ENCODE measurements at places on chromosomes 12 and 14. TPM values are rescaled to one million over a fixed set of nuclear protein-coding genes. Genes with fewer than 3 reads are reported as not detected.

DNA sequence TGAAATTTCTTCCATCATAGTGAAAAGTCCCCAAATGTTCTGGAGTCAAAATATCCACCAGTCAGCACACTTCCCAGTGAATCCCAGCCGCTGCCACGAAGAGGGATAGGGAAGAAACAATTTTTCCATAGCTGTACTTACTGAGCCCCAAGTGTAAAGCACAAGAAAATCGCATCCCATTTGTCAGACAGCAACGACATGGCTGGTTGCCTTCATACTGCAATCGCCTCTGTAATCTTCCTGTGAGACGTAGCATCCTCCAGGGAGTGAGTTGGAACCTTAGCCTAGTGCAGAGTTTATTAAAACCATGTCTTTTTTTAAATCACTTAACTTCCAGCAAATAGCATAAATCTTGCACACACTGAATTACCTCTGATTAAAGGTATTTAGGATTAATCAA lies 56.8 kb downstream of the GNG2 start:
- DNase-seq = no peak

CD163L1 gene
- 1.3 TPM for polyA plus RNA-seq

OR10G2 gene
- polyA plus RNA-seq = not detected

DNA sequence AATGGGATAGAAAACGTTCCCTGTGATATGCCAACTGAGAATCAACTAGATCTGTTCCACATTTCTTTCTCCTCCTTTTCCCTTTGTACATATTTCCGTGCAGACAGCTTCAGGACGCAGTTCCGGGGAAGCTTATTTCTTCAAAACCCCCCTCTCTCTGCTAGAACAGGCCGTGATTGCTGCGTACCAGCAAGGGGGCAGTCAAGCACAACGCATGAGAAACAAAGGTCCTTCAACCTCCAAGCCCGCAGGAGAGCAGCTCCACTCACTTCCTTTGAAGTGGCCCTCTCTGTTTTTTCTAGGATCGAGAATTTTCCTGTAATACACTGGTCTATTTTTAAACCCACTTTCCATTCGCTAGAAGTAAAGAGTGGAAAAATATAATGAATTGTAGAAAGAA lies 80.8 kb downstream of the ZNF664 start:
- no peak for DNase-seq

DNA sequence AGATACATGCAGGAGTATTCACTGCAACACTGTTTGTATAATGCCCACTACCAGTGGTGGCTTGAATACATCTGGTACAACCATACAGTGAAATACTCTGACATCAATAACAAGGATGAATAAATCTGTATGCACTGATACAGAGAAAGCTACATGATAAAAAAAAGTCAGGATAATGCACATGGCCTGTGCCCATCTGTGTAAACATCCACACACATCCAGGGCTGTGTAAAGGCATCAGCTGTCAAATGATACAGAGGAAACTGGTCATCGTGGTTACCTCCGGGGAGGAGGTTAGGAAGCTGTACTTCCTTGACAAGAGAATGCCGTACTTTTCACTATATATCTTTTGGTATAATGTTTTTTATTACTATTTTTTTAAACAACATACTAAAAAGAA lies 176.6 kb downstream of the FOXN3 start:
- peak; percentile 24 for DNase-seq

GRCh38 chr14:99873653-99874052 lies 80.4 kb downstream of the EML1 start:
- no peak for DNase-seq

NRL gene
- polyA plus RNA-seq = 0.46 TPM

DNA sequence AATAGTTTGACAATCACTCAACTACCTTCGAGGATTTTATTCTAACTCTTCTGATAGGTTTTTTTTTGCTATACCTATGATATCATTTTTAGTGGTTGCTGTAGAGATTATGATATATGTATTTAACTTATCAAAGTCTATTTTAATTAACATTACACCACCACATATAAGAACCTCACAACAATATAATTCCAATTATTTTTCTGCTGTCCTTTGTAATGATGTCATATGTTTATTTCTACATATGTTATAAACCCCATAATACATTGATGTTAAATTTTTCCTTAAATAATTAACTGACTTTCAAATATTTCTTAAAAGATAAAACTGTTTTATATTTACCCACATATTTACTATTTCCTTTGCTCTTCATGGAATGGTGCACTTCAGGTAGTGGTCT lies 103.4 kb upstream of the KITLG start:
- no peak for DNase-seq

DNA sequence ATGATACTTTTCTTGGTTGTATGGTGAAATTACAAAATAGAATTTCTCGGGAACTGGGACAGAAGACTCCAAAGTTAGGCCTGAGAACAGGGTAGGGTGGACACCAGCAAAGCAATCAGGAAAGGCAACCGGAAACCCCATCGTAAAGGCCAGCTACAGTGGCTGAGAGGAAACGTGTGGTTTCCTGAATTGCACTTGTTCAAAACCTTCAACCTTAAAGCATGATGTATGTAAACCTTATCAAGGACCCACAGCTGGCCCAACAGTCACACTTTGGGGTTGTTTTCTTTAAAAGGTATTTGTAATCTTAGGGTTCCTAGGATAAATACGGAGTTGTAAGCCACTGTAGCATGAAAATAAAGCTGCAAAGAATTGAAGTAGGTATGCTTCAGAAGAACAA lies 2.2 kb upstream of the PTGDR start:
- DNase-seq = no peak

DNA sequence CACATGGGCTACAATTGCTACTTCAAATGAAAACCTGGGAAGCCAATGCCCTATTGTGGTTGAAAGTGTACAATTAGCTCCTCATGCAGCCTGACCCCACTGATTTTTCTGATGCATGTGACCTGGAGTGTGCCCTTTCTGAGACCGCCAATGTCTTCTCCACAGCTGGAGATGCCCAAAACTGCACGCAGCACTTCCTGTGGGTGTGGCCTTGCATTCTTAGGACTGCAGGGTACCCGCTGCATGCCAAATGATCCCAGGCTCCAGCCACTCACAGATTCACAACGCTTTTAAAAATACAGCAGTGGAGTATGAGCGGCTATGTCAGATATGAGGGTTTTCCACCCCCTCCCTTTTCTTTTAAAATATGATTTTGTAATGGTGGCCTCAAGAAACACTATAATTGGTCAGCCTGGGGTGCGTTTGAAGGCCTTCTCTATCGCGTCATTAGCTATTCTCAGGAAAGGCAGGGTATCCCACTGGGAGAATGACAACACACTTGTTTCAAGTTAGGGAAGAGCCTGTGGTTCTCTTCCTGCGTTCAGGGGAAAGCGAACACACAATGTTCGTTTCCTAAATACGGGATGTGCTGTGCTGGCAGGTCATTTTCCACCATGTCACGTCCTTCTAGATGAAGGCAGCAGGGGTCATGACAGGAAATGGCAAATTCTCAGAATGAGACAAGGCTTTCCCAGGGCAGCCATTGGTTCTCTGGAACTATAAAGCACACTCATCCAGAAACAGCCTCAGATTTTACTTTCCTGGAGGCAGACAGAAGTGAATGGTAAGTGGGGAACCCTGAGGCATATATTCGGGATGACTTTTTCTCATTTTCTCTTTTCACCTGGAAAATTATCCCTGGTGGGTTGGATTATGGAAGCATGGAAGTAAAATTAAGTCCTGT lies at the start of gene APOLD1:
APOLD1 (plus strand) TSS at position 749 of the 904 bp plus-strand sequence; CDS start at position 782, 33 bp downstream.
- DNase-seq = no peak

DNA sequence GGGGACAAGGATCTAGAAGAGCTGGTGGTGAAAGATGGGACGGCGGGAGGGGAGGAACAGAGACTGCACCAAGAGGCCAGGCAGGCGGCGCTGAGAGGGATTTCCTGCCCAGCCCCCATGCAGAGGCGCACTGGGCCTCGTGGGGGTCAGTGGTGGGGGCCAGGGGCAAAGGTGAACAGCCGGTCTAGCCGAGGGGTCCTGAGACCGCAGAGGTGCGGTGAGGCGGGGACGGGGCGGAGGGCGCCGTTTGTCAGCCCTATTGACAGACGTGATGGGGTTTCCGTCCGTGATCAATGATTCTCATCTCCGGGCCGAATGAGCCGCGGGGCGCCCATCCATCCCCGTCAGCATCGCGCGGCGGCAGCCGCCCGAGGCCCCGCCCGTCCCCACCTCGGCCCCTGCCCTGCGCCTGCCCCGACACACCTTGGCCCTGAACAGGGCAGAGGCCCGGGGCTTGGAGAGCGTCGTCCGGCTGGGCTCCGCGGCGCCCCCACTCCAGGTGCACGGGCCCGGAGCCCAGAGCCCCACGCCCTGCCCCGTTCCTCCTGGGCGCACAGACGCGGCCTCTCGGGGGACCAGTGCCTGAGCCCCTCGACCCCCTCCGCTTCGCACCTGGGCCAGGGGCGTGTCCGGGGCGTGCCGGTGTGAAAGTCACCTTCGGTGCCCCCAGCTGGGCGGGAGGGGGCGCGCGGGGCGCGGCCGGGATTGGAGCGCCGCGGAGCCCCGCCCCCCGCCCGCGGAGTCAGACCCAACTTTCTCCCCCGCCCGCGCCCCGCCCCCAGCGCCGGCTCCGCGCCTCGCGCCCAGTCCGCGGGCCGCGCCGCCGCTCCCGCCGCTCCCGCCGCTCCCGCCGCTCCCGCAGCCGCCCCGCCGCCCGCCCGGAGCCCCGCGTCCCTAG lies at the start of gene NXPH4:
NXPH4 (plus strand) TSS at position 781 of the 898 bp plus-strand sequence. CDS start 176 bp downstream, outside the sequence.
- no peak for DNase-seq

GRCh38 chr12:90945070-90945649 lies 9.8 kb downstream of the CCER1 start:
- no peak for DNase-seq

- DNase-seq = no peak
These were observed 550 bp downstream of the GNG2 start for GRCh38 chr14:51860825-51861499.

- DNase-seq = no peak
These were observed 142.5 kb downstream of the SAMD4A start for GRCh38 chr14:54709444-54709843.

GRCh38 chr14:34874386-34875030 lies 652 bp downstream of the BAZ1A start:
- DNase-seq = peak; percentile 29

- peak; percentile 71 for DNase-seq
These were observed 7.4 kb downstream of the OAS2 start for GRCh38 chr12:112985642-112986290.

KRT6A gene
- polyA plus RNA-seq = 5,444 TPM

CCDC177 gene
- polyA plus RNA-seq = not detected

DNA sequence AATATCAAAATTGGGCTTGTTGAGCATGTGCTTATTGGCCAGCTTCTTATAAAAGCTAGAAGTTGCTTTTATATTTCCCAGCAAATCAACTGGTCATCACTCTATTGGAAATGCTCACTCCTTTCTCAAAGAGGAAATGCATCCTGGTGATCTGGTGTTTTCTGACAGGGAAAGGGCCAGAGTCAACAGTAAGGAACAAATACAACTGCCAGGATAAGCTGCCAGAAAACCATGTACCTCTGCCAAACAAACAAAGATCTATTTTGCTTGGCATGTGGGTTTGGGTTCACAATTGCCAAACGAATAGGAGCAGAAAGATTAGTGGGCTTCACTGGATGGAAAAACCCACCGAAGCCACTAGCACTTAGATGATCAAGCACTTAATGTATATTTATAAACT lies 126.9 kb upstream of the PDZRN4 start:
- DNase-seq = no peak

KCNJ8 gene
- not detected for polyA plus RNA-seq

- DNase-seq = no peak
These were observed 91.3 kb upstream of the GZMB start for GRCh38 chr14:24725311-24725710.

- DNase-seq = no peak
These were observed 87.3 kb upstream of the E2F7 start for GRCh38 chr12:77152623-77153193.

DNA sequence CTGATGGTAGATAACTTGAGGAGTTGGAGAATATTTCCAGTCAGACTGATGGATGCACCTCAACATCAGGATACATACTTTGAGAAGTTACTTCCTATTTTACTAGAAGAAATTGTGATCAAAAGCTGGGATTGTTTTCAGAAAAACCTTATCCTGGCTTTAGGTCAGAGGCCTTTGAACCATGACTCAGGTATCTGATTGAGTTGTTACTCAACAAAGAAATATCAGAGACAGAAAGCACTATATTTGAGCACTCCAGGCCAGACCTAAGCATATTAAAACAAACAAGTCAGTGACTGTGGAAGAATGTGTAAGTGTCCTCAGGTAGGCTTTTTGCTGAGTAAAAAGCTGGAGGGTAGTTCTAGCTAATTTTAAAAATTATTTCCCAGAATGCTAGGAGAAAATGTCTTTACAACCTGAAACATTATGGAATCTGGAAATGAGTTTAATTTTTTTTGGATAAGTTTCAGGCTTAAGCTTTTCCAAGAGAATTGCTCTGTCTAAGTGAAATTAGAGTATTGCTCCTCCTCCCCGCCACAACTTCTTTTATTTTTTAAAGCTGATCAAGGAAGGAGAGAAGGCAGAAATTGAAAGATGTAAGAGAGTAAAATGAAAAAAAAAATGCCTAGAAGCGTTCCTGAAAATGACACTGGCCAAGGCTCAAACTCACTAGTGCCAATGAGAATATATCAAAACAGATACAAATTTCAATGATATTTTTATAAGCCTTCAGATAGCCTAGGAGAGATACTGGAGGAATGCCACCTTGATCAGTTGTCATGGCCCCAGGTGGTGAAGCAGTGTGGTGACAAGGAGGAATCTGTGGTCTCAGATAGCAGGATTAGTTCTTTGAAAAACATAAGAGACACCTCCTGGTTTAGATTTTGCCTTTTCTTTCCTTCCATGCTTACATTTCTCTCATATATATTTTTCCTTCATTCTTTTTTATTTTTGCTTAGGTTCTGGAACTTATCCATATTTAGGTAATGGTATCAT lies 790.3 kb downstream of the TMTC2 start:
- no peak for DNase-seq

- no peak for DNase-seq
These were observed 29.2 kb upstream of the CRY1 start for GRCh38 chr12:107122452-107122958.

GRCh38 chr14:39762576-39763401 lies 330.6 kb upstream of the FBXO33 start:
- no peak for DNase-seq

DNA sequence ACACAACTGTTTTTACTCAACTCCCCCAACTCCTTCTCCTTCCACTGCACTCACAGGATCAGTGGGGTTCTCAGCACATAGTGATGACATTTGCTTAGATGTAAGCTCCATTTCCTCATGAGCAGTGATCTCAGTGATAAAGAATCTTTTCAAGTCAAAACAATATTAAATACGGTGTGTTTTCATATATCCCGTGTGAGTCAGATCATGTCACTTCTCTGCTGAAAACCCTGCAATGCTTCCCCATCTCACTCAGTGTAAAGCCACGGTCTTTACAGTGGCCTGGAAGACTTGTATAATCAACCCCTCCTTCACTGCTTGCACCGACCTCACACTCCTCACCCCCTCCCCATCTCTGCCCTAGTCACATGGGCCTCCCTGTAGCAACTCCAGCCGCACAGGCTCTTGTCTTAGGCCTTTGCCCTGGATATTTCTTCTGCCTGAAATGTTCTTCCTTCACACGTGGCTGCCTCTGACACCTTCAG lies 149.7 kb upstream of the ARHGAP5 start:
- peak; percentile 96 for DNase-seq

Data from foreskin keratinocyte (primary cell).